ENCODE measurements at places on chromosomes 12 and 14.
A peak's percentile ranks its signal among the peaks of the same experiment; 100 is the strongest.

DNA sequence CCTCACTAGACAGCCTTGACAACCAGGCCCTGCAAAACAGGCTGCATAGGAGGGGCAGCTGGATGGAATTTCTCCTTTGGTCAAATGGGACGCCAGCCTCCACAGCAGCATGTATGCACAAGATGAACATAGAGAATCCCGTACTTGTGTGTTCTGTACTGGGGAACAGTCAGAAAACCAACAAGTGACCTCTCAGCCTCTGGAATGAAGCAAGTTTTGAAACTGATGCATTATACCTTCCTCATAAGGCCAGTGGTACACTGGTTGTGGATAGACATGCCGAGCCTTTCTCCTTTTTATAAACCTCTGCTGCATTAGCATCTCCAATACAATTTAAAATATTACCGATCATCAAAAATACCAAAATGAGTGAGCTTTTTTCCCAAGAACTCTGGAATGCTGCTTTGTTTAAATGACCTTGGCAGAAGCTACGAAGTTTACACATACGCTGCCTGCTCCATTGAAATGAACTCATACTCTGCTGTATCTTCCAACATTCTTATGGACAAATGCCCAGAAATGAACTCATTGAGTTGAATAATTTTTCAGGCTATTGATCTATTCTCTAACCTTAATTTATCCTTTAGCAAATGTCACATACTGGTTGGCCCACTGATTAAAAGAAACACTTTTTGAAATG, 47.6 kb upstream of the FERMT2 start:
- no peak for DNase-seq

DNA sequence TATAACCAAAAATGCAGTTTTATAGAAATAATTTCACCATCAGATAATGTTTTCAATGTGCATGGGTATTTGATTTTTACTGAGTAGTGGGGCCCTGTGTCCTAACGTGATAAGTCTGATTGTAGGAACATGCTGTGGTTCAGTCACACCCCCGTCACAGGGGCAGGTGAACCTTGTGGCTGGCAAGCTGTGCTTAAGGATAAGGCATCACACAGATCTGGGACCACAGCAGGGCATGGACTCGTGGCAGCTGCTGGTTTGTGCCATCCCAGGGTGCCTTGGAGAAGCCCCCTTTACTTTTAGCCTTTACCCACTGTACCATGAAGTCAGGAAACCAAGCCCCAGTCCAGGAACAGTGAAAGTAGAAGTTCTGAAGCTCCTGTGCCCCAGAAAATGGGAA, 16.7 kb downstream of the CCNK start:
- DNase-seq = no peak

- no peak for DNase-seq
Observed at GRCh38 chr14:67510121-67510520, 21.6 kb upstream of the TMEM229B start.

DNA sequence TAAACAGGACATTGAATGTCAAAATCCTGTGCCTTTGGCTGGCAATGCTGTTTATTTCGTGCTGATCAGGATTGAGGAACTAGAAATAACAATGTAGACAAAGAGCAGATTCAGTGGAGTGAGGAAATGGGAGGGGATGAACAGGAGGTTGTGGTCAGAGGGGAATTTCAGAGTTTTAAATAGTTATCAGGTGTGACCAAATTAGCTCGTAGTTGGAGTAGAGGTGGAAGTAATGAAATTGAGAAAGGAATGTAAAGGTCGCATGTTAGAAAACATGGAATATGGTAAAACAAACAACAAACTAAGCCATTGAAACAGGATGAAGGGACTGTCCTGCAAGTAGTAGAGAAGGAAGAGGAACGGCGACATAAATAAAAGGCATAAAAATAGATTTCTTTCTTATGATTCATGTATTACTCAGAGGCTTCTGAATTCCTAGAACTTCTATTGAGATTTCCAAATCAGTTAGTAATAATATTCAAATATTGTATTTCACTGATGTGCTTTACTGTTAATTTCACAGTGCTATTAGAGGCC, 9.5 kb upstream of the SAV1 start:
- peak; percentile 88 for DNase-seq

- DNase-seq = peak; percentile 96
Observed at GRCh38 chr12:124713436-124714082, 146.1 kb upstream of the NCOR2 start.

DNA sequence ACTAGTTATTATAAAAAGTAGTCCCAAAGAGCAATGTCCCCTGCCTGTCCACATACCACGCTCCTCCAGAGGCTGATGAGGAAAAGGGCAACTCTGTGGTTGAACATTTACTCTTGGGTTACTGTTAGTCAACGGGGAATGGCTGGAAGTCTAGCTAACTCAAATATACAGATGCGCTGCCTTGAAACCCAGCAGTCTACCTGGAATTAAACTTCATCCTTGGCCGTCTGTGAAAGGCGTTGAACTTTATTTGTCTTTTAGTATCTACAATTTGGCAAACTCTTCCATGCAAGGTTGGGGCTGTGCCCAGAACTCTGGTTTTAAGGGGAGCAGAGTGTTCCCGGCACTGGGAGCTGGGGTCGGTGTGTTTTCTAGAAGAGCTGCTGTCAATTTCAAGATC, 3.9 kb upstream of the MEG3 start:
- no peak for DNase-seq

DNA sequence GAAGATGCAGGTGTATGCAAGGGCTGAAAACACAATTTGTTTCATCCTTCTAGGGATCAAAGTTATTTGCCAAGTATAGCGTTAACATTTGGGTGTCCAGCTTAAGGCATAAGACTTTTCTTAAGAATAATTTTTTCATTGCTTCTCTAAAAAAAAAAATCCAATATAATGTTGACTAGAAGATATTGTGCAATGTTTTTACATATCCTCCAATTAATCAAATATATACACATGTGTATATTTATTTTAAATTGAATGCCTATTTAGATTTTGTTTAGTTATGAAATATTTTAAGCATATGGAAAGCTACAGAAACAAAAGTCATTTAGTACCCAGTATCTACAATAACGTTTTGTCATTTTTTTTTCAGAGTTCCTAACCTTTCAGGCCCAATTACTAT, 28.5 kb upstream of the KRR1 start:
- DNase-seq = no peak

DNA sequence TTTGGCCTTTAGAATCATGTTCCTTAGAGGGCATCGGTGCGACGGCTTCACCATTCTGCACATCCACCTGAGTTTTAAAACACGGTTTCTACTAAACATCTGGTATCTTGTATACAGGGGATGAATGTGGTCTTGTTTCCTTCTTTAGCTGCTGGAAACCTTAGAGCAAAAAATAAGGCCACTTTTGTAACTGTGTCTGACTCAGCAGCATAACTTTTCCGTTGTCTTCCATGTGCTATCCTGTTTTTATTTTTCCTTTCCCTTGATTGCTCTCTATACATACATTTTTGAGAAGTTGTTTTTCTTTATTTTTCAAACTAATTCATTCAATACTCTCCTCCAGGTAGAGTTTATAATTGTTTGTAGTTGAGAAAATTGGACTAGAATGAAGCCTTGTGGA, 108.8 kb upstream of the PCED1B start:
- DNase-seq = no peak

DNA sequence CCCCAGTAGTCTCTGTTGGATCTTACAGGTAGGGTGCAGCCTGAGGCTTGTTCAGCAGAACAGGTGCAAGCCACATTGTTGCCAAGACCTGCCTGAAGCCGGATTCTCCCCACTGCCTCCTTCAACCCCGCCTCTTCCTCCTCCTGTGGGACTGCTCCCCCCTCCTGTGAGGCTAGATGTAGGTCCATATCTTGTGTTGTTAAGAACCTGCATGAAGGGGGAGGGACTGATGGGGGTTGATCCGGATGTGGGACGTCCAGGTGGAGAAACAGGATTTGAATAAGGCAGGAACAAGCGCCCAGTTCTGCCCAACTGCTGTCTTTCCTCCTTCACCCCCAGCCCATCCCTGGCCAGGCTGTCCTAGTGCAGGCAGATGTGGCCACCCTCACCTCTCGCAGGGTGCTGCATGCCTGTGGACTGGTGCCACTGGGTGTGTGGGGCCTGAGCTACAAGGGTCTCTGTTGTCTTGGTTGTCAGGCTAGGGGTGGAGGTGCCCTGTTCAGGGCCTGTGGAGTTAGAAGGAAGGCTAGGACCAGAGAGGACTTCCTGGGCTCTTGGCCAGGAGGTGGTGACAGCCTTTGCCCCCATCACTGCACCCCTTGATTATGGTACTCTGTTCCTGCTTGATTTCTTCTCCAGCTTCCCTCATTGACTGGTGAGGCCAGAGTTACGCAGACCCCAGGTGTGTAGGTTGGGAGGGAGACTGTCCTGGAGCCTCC, 1.4 kb downstream of the NR4A1 start:
- DNase-seq = no peak

DNA sequence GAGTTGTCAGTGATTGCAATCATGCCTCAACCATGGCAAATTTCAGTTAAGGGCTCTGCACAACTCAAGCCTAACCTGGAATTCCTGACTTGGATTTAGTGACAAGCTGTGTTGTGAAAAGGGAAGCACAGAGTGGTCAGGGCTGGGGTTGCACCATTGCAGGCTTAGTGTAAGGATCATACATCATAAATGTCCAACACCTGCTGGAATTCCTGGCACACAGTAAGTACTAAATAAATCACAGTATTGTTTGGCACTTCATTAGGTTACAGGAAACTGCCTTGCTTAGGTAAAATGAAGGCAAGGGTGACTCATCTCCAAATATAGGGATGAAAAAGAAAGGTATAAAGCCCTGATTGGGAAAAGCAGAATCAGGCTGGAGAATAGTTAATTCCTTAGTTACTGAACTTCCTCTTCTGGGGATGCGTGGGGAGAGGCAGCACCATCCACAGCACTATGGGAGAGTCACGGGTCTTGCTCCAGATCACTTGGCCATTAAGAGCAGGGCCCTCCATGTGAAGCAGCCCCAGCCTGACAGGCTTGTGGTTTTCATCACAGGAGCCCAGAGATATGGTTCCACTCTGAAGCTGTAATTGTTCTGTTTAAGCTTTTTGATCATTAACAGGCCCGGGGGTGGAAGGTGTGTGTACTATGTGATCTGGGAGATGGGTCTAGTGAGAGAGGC, 39.7 kb downstream of the SLC8A3 start:
- peak; percentile 55 for DNase-seq

DNA sequence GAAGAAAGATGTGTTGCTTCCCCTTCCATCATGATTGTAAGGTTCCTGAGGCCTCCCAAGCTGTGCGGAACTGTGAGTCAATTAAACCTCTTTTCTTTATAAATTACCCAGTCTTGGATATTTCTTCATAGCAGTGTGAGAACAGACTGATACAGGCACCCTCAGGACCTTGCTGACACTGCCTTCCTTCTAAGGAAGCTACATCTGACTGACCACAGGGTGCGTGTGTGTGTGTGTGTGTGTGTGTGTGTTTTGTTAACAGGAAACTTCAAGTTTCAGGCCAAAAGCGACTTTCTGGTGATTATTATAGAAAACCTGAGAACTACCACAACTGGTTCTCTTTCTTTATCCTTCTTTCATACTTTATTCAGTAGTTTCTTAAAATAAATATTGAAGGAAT, 149.0 kb downstream of the CAPZA3 start:
- no peak for DNase-seq

DNA sequence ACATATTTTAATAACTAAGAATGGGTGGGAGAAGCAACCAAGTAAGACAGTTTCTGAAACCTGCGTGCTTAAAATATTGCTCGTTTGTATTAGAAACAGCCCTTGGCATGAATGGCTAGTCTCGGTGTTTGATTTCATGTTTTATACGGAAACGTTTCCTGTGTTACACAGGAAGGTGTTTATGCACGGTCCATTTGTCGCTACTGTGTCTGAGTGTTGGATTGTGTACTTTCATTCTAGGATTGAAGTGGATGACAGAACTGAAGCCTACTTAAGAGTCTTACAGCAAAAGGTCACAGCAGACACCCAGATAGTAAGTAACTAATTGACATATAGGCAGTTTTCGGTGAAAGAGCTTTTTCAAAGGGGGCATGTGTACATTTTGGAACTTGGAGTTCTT, 19.6 kb downstream of the PIWIL1 start:
- DNase-seq = no peak

DNA sequence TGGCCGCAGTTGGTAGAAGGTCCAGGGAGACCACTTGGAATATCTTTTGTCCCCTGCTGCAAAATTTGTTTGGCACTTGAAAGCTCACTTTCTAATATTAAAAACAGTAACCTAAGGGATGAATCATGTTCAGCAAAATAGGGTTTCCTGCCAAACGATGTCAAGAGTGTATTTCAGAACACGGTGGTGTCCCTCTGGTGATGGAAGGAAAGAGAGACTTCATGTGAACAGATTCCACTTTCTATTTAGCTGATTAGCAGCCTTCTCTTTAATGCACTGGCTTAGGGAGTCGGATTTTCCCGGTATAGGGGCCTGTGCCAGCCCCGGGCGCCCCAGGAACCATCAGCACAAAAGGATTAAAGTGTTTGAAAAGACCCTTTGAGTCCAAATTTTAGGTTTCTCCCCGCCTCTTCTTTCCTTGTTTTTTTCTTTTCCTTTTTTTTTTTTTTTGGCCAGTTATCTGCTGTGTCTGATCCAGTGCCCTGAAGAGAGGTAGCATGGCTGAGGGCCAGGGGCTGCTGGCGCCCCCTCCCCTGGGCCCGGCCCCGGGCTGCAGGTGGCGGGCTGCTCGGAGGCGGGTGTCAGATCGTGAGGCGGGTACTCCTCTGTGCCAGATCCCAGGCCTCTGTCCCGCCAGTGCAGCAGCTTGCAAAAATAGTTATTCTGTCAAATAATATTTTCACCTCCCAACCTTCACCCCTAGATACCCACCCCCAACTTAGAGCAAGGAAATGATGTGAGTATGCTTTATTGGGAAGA, 88.3 kb downstream of the TESC start:
- DNase-seq = no peak

GRCh38 chr14:50612806-50613205, 52.9 kb downstream of the ATL1 start:
- DNase-seq = no peak

DNA sequence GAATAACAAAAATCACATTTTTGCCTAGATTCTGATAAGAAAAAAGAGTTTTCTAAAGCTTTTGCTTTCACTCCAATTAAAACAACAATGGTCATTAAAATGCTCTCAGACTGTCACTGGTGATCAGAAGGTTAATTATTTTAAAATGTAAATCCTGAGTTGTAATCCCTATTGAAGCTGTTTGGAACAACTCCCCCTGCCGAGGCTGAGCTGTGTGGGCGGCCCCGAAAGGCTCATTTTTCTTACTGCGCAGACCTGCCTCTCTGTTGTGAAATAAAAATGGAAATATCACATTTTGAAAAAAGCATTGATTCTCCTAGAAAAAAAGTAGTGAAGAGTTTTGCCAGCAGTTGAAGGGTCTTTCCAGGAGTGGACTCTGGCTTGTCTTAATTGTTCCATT, 174.8 kb upstream of the CDKN3 start:
- no peak for DNase-seq

DNA sequence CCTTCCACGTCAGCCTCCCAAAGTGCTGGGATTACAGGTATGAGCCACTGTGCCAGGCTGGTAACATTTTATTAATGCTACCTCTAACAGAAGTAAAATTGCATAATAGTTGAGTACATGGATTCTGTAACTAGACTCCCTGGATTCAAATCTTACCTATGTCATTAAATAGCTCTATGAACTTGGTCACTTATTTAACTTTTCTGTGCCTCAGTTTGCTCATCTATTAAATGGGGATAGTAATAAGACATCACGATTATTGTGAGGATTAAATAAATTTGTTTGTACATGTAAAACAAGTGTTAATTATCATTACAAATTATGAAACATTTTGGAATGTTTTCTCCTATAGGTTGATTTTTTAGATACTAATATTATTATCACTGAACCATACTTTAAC, 6.7 kb downstream of the ACTR6 start:
- no peak for DNase-seq

GRCh38 chr12:126915309-126915708, 1351.7 kb upstream of the TMEM132C start:
- peak; percentile 26 for DNase-seq

All from suppressor macrophage treated with lipopolysaccharide for 1 hour (primary cell).